ENCODE measurements at places on chromosomes 4 and X.
A peak's percentile ranks its signal among the peaks of the same experiment; 100 is the strongest.

DNA sequence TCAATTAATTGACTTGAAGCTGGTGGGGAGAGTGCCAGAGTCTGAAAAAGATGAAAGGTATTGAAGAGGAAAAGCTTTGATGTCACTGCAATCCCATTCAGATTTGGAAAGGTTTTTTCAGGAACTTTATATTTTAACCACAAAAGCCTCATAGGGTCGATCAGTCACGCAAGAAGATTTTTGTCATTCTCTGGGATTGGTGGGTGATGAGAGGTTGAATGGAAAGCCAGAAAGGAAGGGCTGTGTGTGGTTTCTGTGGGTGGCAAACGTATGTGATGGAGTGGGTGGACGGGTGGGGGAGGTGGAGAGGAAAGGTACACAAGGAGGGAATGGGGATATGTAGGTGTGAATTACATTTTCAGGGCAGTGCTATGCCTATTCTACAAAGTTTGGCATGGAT is 173.8 kb upstream of the SCML1 start:
- no peaks in the 10 kb centered on the region for H3K36me3 ChIP-seq
- H3K4me1 ChIP-seq: peaks cover 4% of the 10 kb centered on the region
- H3K27ac ChIP-seq: no peak overlapping the region
- no peak overlapping the region for H3K4me3 ChIP-seq
- no peak for DNase-seq

DNA sequence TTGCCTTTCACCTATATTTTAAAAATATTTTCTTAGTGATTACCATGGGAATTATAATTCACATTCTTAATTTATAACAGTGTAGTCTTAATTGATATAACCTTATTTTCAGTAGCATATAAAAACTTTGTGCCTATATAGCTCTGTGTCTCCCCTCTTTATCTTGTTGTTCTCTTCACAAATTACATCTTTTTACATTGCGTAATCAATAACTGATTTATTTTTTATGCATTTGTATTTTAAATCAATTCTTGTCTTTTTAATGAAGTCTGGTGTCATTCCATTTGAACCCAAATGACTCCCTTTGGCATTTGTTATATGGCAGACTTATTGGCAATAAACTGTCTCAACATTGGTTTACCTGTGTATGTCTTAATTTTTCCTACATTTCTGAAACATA is 137.0 kb downstream of the SH3BGRL start:
- no peak for DNase-seq
- H3K27ac ChIP-seq: no peak overlapping the region
- no peak overlapping the region for H3K4me3 ChIP-seq

GRCh38 chr4:15341733-15342300 is 86.0 kb upstream of the C1QTNF7 start:
- H3K27ac ChIP-seq: no peak overlapping the region
- no peak overlapping the region for H3K4me3 ChIP-seq
- no peaks in the 10 kb centered on the region for H3K36me3 ChIP-seq
- H3K4me1 ChIP-seq: no peaks in the 10 kb centered on the region
- H3K27me3 ChIP-seq: peaks cover 9% of the 10 kb centered on the region
- DNase-seq: no peak

DNA sequence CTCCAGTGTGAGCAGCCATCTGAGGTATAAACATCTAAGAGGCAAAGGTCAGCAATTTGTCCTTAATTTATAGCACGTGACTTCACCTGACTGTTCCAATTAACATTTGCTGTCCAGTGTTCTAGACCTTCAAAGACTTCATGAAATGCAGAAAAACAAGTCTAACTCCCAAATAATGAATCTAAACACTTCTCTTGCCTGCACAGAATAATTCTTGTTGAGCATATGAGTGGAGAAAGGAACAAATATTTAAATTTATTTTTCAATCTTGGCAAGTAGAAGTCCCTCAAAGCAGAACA is 12.0 kb downstream of the RFC1 start:
- peak overlapping the region; percentile 83 for H3K4me3 ChIP-seq
- H3K4me1 ChIP-seq: peaks cover 63% of the 10 kb centered on the region
- peaks cover 40% of the 10 kb centered on the region for H3K36me3 ChIP-seq
- peak overlapping the region; percentile 100 for H3K27ac ChIP-seq

DNA sequence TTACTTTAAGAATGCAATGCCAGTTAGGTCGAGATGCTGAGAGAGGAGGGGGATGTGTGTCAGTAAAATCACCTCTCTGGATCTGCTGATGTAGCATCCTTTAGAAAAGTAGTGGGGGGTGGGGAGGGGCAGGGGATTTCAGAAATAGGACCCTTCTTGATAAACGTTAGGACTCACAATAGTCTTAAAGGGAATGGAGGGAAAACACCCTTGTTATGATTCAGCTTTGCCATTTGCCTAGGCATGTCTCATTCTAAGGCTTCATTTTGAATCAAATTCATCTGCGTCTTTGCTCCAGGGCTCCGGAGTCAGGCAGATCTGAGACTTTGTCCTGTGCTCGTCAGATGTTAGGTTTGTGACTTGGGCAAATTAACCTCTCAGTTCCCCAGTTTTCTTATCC is 879 bp downstream of the SH2D1A start:
- H3K4me1 ChIP-seq: peaks cover 39% of the 10 kb centered on the region
- H3K27ac ChIP-seq: peak overlapping the region; percentile 98
- H3K27me3 ChIP-seq: no peaks in the 10 kb centered on the region
- DNase-seq: no peak

GRCh38 chr4:20301161-20301560 is 49.5 kb downstream of the SLIT2 start:
- no peak for DNase-seq
- no peak overlapping the region for H3K4me3 ChIP-seq
- H3K4me1 ChIP-seq: no peaks in the 10 kb centered on the region
- H3K27me3 ChIP-seq: no peaks in the 10 kb centered on the region
- H3K36me3 ChIP-seq: no peaks in the 10 kb centered on the region

DNA sequence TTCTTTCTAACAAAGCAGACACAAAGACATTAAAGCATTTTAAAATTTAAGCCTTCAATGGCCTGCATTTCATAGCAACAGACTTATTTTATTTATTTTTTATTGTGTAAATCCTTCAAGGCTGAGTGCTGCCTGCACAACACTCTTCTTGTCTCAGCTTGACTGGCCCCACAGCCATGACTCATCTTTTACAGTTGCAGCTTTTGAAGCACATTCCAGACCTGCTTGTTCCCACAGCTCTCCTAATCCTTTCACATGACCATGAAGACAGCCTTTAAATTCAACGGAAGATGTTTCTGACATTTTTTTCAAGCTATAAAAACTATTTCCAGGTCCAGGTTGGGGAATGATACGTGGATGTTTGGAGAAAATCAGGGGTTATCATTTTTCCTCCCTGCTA is 276.9 kb upstream of the TACR3 start:
- no peak overlapping the region for H3K4me3 ChIP-seq
- H3K27me3 ChIP-seq: no peaks in the 10 kb centered on the region
- H3K36me3 ChIP-seq: peaks cover 2% of the 10 kb centered on the region
- DNase-seq: no peak
- H3K27ac ChIP-seq: no peak overlapping the region

GRCh38 chr4:98577956-98578355 is 80.5 kb downstream of the TSPAN5 start:
- H3K27me3 ChIP-seq: no peaks in the 10 kb centered on the region
- peaks cover 8% of the 10 kb centered on the region for H3K4me1 ChIP-seq
- H3K4me3 ChIP-seq: no peak overlapping the region
- no peak overlapping the region for H3K27ac ChIP-seq

DNA sequence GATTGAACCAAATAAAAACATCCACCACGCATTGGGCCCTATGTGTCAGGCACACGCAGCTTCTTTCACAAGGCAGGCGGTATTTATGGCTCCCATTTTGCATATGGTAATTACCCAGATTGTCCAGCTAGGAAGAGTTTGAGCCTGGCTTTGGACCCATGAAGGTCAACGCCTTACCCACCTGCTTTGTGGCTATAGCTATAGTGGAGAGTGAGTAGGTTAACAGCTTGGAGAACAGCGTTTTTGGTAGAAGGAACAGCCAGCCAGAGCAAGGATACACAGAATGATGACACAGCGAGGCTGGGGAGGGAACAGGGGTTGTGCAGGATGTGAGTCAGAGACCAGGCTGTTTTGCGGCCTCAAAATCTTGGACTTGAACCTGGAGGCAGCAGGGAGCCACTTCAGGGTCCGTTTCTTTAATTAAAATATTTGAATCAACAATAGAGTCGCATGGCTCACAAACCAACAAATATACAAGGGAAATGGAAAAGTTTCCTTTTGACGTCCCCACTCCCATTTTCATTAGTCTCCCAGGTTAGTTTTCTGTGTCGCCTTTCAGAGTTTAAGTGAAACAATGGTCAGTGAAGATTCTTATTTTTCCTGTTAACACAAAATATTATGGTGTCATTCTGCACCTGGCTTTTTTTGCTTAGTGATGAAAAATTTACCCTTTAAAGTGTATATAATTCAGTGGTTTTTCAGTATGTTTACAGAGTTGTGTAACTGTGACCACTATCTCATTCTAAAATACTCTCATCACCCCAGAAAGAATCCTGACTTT is 118.2 kb upstream of the STX18 start:
- no peaks in the 10 kb centered on the region for H3K36me3 ChIP-seq
- H3K4me3 ChIP-seq: no peak overlapping the region
- H3K27me3 ChIP-seq: no peaks in the 10 kb centered on the region
- H3K27ac ChIP-seq: no peak overlapping the region
- no peaks in the 10 kb centered on the region for H3K4me1 ChIP-seq

DNA sequence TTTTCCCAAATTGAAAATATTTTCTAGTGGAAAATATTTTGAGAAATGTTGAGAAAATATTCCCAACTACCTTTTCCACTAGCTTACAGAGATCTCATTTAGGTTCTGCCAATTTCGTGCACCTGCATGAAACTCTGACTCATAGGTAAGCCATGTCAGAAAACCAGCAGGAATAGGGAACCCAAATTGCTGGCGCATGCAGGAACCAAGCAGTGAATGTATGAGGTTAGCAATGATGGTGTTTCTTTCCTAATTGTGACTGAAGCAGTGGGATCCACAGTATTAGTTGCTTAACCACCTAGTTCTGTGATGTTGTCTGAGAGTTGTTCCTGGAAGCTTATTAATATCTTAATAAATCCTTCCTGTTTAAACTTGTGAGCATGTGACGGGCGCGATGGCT is 381.0 kb upstream of the TRAM1L1 start:
- no peak overlapping the region for H3K4me3 ChIP-seq
- H3K4me1 ChIP-seq: no peaks in the 10 kb centered on the region
- no peaks in the 10 kb centered on the region for H3K36me3 ChIP-seq
- no peak for DNase-seq
- H3K27me3 ChIP-seq: no peaks in the 10 kb centered on the region

- H3K27ac ChIP-seq: peak overlapping the region; percentile 98
- H3K36me3 ChIP-seq: peaks cover 49% of the 10 kb centered on the region
- H3K27me3 ChIP-seq: no peaks in the 10 kb centered on the region
- H3K4me3 ChIP-seq: peak overlapping the region; percentile 87
- H3K4me1 ChIP-seq: peaks cover 31% of the 10 kb centered on the region
These were observed 487 bp downstream of the HMGB2 start for GRCh38 chr4:173333658-173334084.

DNA sequence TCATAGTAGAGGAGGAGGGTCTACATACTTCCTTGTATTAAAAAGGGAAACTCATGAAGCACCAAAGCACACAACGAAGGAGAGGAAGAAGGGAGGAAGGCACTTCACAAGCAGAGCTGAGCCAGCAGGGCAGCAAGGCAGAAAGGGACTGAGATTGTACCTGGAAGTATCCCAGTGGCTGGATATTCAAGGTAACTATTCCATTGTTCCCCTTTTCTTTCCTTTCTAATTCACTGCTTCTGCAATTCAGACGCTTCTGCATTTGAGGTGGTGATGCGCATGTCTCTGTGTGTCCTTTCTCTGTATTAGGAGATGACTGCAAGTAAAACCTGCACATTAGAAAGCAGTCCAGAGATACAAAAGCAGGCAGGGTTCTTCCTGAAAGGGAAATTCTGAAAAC is 54.9 kb downstream of the UBQLN2 start:
- H3K4me3 ChIP-seq: no peak overlapping the region
- no peak overlapping the region for H3K27ac ChIP-seq
- H3K4me1 ChIP-seq: no peaks in the 10 kb centered on the region
- no peak for DNase-seq

DNA sequence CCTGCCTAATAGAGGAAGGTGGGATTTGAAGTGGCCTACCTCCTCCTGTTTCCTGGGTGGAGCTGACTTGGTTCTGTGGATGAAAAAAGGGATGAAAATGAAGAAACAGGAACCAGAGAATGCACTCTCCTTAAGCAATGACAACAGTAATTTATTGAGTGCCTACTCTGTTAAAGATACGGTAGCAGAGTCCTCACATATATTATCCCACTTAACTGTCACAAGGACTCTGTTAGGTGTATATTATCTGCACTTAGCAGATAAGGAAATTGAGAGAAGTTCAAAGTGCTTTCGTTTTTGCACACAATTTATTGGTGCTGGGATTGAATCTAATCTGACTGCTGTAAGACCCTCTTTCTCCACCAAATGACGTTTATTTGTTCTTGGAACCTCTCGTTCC is 301.2 kb downstream of the PACRGL start:
- peaks cover 2% of the 10 kb centered on the region for H3K36me3 ChIP-seq
- no peak for DNase-seq
- no peaks in the 10 kb centered on the region for H3K27me3 ChIP-seq
- no peak overlapping the region for H3K27ac ChIP-seq
- no peak overlapping the region for H3K4me3 ChIP-seq

DNA sequence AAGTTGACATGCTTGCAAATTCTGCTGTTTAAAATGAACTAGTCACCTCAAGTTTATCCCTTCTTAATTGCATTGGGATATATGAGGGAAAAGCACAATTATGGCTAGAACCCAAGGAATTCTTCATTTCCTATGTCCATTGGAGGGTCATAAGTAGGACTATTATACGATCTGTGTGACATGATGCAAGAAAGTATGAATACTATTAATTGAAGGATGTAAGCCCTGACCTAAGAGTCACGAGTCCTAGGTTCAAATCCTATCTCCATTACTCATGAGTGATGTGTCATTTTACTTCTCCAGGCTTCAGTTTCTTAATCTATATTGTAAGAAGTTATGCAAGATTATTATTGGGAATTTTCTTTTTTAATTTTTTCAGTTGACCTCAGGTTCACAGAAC is 542.9 kb upstream of the GRIA3 start:
- H3K4me3 ChIP-seq: no peak overlapping the region
- DNase-seq: no peak
- no peaks in the 10 kb centered on the region for H3K4me1 ChIP-seq
- H3K36me3 ChIP-seq: no peaks in the 10 kb centered on the region

DNA sequence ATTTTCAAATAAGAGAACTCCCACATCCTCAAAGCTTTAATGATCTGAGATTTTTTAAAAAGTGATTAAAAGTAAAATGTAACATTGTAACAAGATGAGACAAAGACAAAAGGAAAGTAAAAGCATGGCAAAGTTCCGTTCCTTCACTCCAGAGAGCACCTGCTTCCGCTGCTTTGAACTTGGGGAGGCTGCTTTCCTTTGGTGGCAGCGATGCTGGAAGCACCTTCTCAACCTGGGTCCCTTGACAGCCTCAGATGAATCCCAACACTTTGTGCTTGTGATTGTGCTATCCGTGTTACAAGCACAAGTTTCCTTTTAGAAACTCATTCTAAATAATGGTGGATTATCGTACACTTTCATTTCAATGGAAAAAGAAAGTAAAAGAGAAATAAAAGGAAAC is 59.7 kb downstream of the HADH start:
- peaks cover 6% of the 10 kb centered on the region for H3K36me3 ChIP-seq
- H3K27ac ChIP-seq: peak overlapping the region; percentile 94
- DNase-seq: peak; percentile 55
- H3K4me3 ChIP-seq: peak overlapping the region; percentile 78
- H3K27me3 ChIP-seq: no peaks in the 10 kb centered on the region

- H3K4me3 ChIP-seq: peak within 1 kb of the TSS; percentile 90
- peak within 1 kb of the TSS; percentile 81 for H3K27ac ChIP-seq
- DNase-seq: peak; percentile 79
These were observed at the start of gene TMEM185A for GRCh38 chrX:149631234-149632165. Gene TMEM185A, minus strand, starts transcription at chrX:149631792. Its CDS starts 212 bp downstream, at chrX:149631580.
